ENCODE measurements at places on chromosomes 1 and 21. TPM values are rescaled to one million over a fixed set of nuclear protein-coding genes. Genes with fewer than 3 reads are reported as not detected.

Gene LCE6A
- not detected for total RNA-seq

Gene PRKCZ
- 3.6 TPM for total RNA-seq

Gene STUM
- not detected for total RNA-seq

Gene CLCNKB
- total RNA-seq: not detected

Gene OLFM3
- not detected for total RNA-seq

DNA sequence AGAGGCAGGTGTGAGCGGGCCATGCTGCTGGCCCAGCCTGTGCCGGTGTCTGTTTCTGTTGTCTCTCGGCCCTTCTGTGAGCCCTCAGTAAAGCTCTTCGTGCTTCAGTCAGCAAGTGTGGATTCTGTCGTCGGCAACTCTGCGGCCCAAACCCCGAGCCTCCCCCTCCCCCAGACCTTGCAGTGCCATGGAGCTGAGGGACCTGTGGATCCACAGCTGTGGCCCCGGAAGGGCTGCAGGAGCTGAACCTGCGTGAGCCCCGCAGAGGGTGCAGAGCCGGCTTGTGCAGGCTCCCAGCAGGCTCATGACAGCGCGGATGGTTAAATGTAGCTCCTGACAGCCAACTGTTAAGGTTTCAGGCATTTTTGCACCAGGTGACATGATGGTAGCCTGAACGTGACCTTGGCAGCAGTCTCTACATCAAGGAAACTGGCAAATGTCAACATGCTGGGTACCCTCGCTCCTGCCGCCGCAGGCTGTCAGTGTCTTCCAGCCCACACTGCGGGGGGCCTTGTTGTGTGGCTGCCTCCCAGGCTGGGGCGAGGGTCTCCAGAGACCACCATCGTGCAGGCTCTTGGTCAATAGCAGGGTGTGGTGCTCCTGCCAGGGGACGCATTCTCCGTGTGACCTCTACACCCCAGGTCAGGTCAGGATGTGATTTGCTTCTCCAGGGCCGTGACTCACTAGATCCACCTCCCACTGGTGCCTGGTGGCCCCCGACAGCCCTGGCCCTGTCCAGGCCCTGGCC lies 7.0 kb downstream of the LRRC3 start:
- no peak for DNase-seq
- H3K27ac ChIP-seq: no peak overlapping the region
- no peaks in the 10 kb centered on the region for H3K36me3 ChIP-seq
- H3K27me3 ChIP-seq: no peaks in the 10 kb centered on the region
- H3K4me3 ChIP-seq: no peak overlapping the region

- DNase-seq: no peak
- H3K4me1 ChIP-seq: peaks cover 3% of the 10 kb centered on the region
- H3K36me3 ChIP-seq: no peaks in the 10 kb centered on the region
Measured at GRCh38 chr1:171911506-171911905, 70.2 kb downstream of the DNM3 start.

- peaks cover 3% of the 10 kb centered on the region for H3K27me3 ChIP-seq
- H3K4me1 ChIP-seq: peaks cover 4% of the 10 kb centered on the region
- H3K4me3 ChIP-seq: no peak overlapping the region
- DNase-seq: no peak
- no peaks in the 10 kb centered on the region for H3K36me3 ChIP-seq
Measured at GRCh38 chr21:17921579-17922530, 102.7 kb upstream of the C21orf91 start.

DNA sequence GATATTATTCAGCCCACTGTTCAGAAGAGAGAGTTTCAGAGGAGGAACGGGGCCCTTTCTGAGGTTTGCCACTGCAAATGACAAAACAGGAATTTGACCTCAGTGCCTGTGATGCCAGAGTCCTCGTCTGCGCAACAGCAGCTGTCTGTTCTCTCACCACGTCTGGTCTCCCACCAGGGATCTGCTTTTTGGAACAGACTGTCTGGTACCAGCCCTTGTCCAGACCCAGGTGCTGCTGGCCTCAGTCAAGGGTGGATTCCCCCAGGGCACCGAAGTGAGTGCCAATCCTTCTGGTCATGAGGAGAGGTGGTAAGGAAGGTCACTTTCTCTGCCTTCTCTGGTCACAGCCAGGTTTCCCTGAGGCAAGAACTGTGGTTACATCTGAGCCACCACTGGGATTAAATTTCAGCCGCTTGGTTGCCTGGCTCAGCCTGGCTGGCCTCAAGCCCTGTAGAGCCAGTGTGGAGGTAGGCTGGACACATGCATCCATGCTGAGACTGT lies 2.3 kb upstream of the BCAN start:
- H3K4me3 ChIP-seq: no peak overlapping the region
- peaks cover 19% of the 10 kb centered on the region for H3K4me1 ChIP-seq
- peaks cover 61% of the 10 kb centered on the region for H3K27me3 ChIP-seq
- no peak overlapping the region for H3K27ac ChIP-seq
- no peaks in the 10 kb centered on the region for H3K36me3 ChIP-seq
- DNase-seq: no peak

GRCh38 chr1:198300451-198300850 lies 143.7 kb downstream of the NEK7 start:
- H3K4me1 ChIP-seq: peaks cover 10% of the 10 kb centered on the region
- no peaks in the 10 kb centered on the region for H3K27me3 ChIP-seq
- H3K27ac ChIP-seq: no peak overlapping the region
- no peak for DNase-seq
- H3K36me3 ChIP-seq: peaks cover 43% of the 10 kb centered on the region

DNA sequence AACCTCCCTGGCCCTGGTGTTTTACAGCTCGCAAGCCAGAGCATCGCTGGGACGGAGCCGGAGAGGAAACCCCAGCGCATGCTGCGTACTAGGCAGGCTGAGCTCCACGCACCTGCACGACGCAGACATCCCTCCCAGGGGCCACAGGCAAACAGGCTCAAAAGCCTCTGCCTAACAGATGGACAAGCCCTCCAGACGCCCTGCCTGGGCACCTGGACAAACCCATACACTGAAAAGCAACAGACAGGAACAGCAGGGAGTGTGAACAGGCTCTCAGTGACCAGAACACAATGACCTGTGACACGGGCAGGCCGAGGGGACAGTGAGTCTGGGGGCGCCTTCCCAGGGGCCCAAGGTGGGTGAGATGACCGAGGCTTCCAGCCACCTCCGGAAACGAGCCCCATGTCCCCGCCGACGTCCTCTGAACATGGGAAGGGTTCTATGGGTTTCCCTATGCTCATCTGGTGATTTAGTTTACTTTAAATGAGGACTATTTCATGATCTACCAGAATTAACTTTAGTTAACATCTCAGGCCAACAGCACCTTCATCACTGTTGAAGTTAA lies 40.3 kb downstream of the NPHP4 start:
- no peak overlapping the region for H3K4me3 ChIP-seq
- no peaks in the 10 kb centered on the region for H3K27me3 ChIP-seq
- peaks cover 47% of the 10 kb centered on the region for H3K36me3 ChIP-seq
- H3K27ac ChIP-seq: no peak overlapping the region

Measured in activated T-helper 2 cell treated with anti-CD3 and anti-CD28 coated beads, Interferon-gamma antibody, Interleukin-2, Interleukin-4, amounts not matched to agents 10 μg/mL and 5 μg/mL and 100 μg/mL, durations not matched to agents 14 hours and 24 hours and 36 hours (primary cell).